ENCODE measurements at places on chromosomes 3 and 15. TPM values are rescaled to one million over a fixed set of nuclear protein-coding genes. Genes with fewer than 3 reads are reported as not detected.

The EOMES gene
- 0.18 TPM for total RNA-seq

DNA sequence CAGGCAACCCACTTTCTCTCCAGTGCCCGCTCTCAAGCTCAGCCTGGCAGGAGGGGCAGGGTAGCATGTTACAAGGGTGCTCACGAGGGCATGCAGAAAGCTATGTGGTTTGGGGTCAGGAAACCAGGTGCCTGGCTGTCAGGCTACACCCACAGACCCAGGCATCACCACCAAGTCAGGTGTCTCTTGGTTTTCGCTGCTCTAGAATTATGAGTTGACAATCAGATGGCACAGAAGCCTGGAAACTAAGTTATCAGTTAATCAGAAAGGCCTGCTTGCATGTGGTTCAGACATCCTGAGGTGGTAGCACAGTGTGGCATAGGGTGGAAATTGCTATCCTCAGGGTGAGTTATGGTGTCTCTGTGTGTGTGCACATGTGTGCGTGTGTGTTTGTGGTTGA lies 16.2 kb upstream of the CCR9 start:
- DNase-seq, result no peak

The COLQ gene
- total RNA-seq, result 15.9 TPM

The TIMMDC1 gene
- total RNA-seq, result 74.9 TPM

The CCDC9B gene
- 5.3 TPM for total RNA-seq

- no peak for DNase-seq
Measured at GRCh38 chr15:58249646-58250312, 111.6 kb downstream of the AQP9 start.

The C3orf85 gene
- total RNA-seq, result not detected

The ECE2 gene
- not detected for total RNA-seq

GRCh38 chr3:115861166-115861733 lies 237.9 kb downstream of the GAP43 start:
- no peak for DNase-seq

GRCh38 chr3:186828340-186828739 lies 14.2 kb upstream of the ADIPOQ start:
- DNase-seq, result no peak

- peak; percentile 48 for DNase-seq
Measured at GRCh38 chr3:113212844-113213375, 1.6 kb downstream of the BOC start.

DNA sequence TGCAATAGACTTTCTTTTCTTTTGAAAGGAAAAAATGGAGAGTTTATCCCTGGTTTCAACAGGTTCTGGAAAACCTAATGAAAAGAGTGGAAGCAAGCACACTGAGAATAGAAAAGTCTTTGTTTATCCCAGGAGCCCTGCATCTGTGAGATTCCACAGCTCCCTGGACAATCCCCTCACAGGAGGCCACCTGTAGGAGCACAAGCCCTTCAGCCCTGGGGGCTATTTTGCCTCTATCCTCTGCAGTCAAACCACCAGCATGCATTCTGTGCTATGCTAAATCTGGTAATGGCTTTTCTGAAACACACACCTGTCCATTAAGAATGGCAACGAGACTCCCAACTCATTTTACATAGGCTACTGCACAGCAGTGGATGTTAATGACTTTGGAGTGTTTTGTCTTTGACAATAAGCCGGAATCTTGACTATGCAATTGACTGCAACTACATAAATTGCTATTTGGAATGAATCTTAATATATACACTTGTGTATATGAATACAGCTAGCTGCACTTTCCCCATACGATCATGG lies 369.4 kb downstream of the NR2F2 start:
- no peak for DNase-seq

The GOLGA6L10 gene
- total RNA-seq, result 0.44 TPM

DNA sequence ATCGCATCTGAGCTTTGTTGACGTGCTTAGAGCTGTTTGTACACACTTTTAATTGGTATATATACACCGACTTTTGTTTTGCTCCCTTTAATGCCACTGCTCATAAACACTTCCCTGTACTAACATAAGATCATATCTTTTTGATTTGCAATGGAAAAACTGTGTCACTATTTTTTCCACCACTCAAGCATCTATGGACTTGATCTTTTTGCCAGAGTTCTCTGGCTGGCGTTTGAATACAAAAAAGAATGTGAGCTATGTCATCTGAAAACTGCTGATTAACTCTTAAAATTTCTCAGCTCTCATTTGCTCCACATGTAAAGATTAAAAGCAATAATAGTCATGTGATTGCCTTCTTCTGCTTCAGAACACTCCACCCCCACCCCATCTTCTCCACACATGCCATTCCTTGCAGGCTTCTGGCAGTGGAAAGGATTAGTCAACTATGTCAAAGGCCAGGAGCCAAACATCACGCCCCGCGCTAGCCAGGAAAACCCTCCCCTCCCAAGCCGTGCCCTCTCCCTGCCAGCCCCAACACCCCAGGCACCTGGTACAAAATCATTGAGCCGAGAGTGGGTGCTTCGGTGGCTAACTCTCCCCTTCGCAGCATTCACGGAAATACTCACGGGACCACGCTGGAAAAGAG lies 123.4 kb upstream of the MEF2A start:
- DNase-seq, result peak; percentile 97

DNA sequence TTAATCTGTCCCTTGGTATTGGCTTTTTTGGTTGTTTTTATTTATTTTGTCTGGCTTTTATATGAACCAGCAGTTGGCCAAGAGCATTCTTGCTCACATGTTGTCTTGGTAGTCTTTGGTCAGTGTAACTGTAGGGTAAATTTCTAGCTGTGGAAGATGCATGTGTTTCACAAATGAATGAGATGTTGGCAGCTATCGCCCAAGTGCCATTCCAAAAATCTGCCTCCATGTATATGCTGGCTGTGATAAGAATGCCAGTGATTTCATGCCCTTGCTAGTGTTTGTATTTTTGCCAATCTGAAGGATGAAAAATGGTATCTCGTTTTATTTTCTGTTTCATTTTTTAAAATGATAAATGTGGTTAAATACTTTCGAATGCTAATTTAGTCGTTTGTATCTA lies 50.1 kb downstream of the TLNRD1 start:
- peak; percentile 61 for DNase-seq

GRCh38 chr3:48548729-48549705 lies 7.6 kb downstream of the PFKFB4 start:
- DNase-seq, result peak; percentile 83

DNA sequence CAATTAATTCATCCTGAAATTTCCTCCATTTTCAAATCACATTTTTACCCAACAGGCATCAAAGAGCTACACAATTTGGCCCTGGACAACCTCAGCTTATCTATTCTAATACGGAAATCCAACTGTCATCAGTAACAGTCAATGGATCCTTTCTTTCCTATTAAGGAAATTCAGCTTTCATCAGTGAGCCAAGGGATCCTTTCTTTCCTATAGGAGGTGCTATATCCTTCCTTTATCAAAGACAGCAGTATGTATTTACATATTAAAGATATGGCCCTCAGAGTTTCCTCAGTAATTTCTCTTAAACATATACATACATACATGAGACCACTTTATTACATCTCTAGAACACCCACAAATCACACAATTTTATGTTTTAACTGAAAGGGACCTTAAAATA lies 10.1 kb downstream of the DHX36 start:
- DNase-seq, result no peak

The SH2D7 gene
- total RNA-seq, result not detected

The LINGO1 gene
- total RNA-seq, result 1.5 TPM

- no peak for DNase-seq
Measured at GRCh38 chr15:29138260-29138659, 131.4 kb downstream of the NSMCE3 start.

The POC1A gene
- 3.1 TPM for total RNA-seq

- no peak for DNase-seq
Measured at GRCh38 chr3:128781164-128781563, 55.2 kb downstream of the RAB7A start.

DNA sequence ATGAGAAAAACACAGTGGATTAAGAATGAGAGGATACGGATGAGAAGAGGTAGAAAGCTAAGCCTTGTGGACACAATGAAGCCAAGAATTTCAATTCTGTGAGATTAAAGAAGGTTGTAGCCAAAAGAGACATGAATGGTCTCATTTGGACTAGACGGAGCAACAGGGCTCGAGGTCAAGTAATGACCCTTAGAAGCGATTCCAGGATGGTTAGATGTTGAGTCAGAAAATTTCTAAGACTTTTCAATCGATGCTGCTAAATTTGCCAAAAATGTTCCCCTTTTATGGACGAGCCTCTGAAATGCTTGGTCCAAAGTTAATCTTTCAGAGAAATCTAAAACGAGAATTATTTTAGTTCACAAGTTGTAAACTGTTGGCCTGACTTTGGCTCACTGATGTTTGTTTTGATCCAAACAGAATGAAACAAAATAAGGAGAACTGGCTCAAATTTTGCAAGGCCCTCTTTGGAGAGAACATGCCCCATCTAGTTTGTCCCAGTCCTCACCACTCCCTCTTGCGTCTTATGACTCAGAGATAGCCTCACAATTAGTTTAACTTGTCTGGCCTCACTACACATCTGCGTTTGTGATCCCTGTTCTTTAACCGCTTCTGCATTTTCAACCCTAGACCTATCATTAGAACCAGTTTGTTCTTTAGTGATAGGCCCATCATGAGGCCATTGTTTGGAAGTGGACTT lies 235.5 kb downstream of the PDZRN3 start:
- peak; percentile 47 for DNase-seq

- no peak for DNase-seq
Measured at GRCh38 chr15:79099692-79100091, 9.1 kb upstream of the RASGRF1 start.

The UACA gene
- 117 TPM for total RNA-seq

GRCh38 chr3:5464649-5465048 lies 277.1 kb downstream of the EDEM1 start:
- no peak for DNase-seq

- DNase-seq, result no peak
Measured at GRCh38 chr3:124960105-124960504, 25.6 kb upstream of the MUC13 start.

GRCh38 chr3:47455806-47456452 lies 19.8 kb downstream of the SCAP start:
- DNase-seq, result no peak
